ENCODE measurements at places on chromosomes 12 and 14.

DNA sequence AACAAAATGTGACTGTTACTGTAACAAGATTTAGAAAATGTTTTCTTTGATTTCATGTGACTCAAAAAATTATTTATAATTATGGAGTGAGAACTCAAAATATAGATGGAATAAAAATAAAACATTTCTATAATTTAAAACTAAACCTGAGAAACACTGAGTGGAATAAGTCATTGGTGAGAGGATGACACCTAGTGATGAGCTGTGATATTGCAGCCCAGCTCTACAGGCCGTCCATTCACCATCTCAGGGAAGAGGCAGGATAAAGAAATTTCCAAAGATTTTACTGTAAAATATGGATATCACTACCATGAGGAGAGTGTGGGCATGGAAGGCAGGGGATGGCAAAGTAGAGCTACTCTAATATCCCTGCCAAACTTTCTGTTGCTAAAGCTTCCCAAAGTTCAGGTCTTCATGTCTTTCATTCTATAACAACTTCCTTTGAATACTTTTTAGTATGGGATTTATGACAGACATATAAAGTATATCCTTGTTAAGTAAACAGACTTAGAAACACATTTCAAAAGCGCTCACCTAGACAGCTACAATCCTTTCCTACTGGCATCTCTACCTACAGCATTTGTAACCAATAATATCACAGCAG lies 308.0 kb downstream of the ITPR2 start:
- no peak for DNase-seq

GRCh38 chr12:123929946-123930583 lies 42.6 kb downstream of the CCDC92 start:
- DNase-seq = no peak

DNA sequence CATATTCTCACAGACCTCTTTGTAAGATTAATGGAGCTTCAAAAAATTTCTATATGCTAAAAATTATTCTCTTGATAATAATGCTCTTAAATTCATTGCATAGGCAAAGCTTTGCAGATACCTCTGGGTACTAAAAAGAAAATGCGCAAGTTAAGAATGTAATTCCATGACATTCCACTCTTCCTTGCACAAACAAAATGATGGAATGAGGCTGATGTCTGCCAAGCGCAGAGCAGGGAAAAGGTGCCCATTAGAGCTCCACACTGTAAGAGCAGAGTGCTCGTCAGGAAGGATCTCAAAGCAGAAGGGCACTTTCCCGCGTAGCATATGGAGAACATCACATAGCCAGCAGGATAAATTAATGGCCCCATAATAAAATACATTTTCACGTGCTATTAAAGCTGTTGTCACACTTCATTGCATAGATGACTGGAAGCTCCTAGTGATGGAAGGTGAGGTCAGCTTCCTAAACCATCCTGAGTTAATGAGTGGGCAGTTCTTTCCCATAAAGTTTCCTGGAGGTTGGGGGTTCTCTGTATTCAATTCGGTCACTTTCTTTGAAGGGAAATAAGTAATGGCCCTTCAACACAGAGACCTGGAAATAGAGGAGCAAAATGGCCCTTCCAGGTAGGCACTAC lies 1058.9 kb downstream of the GALC start:
- no peak for DNase-seq

DNA sequence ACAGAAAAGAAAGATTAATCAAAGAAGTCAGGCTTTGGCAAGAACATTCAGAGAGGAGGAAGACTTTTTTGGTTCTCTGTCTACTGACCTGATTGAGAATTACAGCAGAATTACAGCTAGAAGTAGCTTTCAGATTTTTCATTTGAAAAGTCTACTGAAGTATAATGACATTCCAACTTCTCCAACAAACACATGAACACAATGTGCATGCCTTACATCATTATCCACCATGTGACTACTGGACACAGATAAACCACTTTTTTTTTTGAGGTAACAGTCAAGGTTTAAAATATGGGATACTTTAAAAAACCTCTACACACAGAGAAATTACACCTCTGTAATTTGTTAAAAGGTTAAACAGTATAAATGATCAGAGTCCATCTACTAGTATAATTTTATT lies 12.3 kb downstream of the BTBD7 start:
- no peak for DNase-seq

- DNase-seq = no peak
Observed at GRCh38 chr14:90578283-90578985, 181.6 kb downstream of the CALM1 start.

DNA sequence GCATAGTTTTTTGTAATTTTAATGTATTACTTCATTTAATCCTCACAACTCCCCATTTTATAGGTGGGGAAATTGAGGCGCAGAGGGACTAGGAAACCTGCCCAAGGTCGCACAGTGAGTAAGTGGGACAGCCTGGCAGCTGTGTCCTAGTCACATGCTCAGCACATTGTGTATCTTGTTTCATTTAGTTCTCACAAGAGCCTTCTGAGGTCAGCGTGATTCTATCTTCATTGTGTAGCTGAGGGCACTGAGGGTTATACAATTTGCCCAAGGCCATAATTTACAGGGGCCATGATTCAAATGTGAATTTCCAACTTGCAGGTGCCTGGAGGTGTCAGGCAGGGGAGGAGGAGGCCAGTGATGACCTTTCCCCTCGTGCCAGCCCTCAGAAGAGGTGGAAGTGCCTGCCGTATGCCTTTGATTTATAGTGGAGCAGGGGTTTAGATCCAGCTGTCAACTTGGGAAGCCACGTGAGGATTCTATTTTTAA lies 30.3 kb upstream of the SMOC1 start:
- no peak for DNase-seq

- DNase-seq = no peak
Observed at GRCh38 chr12:31817120-31817519, 88.3 kb upstream of the AMN1 start.

DNA sequence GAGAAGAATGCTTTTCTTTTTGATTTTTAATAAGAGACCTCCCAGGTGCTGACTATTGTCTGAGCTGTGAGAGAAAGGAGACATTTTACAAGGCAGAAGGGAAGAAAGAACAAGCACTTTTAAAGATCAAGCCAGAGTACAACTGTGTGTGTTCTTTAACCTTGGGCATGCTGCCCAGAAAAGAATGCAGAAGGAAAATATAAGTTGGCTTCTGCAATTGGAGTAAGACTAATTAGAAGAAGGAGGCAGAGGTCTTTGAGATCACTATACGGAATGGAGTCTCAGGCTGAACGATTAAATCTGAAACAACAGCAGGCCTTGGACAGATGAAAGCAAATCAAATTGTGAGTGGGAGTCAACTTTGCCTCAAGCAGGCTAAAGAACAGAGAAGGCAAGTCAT lies 230.5 kb downstream of the ATP23 start:
- no peak for DNase-seq

DNA sequence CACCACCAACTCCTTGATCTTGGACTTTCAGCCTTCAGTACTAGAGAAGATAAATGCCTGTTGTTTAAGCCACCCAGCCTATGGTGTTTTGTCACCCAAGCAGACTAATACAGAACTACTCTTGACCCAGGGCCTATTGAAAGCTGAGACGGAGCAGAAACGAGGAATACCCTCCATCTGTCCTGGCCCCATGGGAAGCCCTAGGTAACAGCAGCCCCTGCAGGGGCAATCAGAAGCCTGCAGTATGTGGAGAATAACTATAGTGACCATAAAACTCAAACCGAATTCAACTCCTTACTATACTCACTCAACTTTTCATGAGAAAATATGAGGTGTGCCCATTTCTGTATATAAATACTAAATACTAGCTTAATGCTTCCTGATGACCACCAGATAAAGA lies 307.4 kb downstream of the NUAK1 start:
- DNase-seq = no peak

DNA sequence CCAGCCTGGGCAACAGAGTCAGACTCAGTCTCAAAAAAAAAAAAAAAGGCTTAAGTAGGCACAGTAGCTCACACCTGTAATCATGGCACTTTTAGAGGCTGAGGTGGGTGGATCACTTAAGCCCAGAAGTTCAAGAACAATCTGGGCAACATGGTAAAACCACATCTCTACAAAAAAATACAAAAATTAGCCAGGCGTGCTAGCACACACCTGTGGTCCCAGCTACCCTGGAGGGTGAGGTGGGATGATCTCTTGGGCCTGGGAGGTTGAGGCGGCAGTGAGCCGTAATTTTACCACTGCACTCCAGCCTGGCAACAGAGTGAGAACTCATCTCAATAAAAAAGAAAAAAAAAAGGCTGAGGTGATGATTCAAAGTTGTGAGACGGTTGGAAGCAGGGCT lies 9.1 kb upstream of the RESF1 start:
- DNase-seq = no peak

GRCh38 chr12:80472911-80473500 lies 29.0 kb downstream of the PTPRQ start:
- peak; percentile 41 for DNase-seq

DNA sequence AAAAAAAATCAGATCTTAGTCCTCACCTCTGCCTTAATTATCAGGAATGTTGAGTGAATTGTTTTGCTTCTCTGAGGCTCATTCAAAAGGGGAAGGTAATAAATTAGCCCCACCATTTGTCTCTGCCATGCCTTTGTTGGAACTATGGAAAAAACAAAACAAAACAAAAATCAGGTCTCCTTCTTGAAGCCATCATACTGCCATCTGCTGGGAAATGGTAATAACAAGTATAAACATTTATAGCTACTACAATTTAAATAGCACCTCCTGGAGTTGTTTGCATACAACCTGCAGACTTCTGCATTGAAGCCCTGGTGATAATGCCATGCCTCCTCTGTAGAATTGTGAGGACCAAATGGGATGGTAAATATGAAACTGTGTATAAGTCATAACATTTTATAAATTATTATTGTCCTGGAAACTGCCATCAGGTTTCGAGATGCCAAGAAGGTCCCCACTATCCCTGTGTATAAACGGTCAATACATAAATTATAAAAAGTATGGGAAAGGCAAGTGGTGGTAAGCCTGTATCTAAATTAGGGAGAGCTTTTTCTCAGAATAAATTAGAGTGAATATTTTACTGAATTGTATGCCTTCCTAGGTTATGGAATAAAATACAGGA lies 87.2 kb upstream of the FGD4 start:
- DNase-seq = peak; percentile 46

DNA sequence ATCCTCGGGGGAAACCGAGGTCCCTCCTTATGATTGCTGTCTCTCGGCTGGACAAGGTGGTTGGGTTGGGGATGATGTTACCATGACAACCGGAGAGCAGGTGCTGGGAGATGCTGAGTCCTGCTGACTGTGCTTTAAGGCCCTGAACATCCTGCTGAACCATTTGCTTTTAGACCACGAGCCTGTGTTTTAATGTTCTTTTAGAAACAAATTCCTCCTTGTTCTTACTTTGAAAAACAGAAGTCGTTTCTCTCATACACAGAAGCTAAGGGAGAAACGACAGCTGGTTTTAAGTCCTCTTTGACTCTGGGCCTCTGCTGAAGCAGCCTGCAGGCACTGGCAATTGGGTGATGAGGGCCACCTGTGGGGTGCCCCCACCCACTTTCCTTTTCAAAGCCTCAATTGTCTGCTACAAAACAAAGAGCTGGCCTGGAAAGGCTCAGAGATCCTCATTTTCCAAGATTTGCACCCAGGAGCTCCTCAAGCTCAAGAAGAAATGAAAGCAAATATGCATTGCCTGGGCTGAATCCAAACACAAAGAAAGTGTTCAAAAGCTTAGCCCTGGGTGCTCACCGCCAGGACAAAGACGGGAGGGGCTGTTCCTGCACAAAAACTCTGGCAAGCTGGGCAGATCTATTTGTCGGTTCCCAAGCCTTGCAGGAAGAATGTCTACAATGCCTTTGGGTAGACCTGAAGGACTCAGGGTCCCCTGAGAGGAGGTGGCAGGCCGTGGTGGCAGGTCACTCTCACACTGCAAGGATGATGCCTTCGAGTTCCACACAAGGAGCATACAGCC lies 90.0 kb upstream of the CLMN start:
- DNase-seq = no peak

- no peak for DNase-seq
Observed at GRCh38 chr12:2226641-2227040, 173.9 kb downstream of the CACNA1C start.

DNA sequence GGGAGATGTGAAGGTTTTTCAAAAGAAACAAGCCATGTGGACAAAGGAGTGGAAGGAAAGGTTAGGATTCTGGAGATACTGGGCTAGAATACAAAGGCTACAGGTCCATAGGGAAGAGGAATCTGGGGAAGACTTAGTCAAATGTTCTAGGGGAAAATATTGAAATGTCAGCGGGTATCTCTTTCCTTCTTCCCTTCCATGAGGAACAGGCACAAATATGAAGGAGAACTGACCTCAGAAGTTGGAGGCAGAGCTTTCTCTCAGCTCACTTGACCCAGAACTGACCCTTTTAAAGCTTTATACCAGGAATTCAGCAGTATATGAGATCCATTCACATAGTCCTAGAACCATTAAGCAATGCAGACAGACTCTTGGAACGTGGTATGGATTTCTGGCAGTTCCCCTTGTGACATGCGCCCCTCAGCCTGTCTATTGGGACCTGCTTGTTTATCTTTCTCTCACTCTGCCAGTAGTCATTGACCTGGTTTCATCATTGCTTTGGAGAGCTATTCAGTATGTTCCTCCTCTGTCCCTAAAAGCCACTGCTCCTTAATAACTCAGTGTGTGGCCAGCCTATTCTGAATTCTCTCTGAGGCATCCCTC lies 43.0 kb upstream of the GSG1 start:
- no peak for DNase-seq

DNA sequence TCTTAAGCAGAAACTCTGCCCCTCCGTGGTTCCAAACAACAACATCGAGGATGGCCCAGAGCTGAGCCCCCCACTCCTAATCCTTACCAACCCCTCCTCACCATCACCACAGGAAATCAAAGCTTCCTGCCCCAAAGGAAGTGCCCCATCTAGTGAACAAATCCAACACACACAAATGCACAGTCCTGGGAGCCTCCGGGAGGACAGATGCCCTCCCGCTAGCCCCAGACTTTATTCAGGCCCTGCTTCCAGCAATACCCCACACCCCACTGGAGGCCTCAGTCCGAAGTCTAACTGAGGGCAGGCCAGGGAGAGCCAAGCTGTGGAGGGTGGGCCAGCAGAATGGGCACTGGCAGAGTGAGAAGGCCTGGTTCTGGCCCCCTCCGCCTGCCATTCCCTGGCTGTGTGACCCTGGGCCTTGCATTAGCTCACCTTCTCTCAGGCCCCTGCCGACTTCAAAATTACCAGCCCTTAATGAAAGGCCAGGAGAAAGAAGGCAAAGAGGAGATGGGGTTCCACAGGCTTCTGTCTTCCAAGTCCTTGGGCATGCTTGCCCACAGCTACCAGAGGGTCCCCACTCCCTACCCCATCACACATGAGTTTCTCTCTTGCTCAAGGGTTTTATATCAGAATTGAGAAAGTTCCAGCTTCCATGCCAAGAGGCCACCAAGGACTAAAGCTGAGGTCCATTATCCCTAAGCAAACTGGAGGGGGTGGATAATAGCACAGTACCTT lies 2.3 kb downstream of the HDAC7 start:
- no peak for DNase-seq

- DNase-seq = no peak
Observed at GRCh38 chr12:54956322-54956721, 28.2 kb downstream of the TESPA1 start.

DNA sequence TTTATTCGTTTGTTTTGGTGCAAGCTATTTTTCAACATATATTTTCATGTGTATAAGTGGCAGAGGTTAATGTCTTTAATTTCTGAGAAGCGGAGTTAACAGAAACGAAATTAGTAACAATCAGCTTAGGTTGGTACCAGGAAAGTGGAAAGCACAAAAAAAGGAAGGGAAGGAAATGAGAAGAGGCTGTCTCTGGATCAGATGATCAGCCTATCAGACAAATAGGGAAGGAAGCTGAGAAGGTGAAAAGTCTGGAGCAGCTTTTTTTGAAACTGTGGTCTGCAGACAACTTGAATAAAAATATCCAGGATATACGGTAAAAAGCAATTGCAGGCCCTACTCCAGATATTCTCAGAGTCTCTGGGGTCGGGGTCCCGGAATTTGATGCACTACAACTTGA lies 265.0 kb downstream of the SSPN start:
- DNase-seq = no peak

GRCh38 chr12:69509308-69509736 lies 39.1 kb downstream of the FRS2 start:
- no peak for DNase-seq

All from AG04450 (cell line).